Stimulated activated CD8-positive, alpha-beta memory T cell treated with anti-CD3 and anti-CD28 coated beads, Interleukin-4, amount 100 ng/mL, for 1 hour (primary cell): ENCODE measurements at places on chromosomes 3 and 15.

DNA sequence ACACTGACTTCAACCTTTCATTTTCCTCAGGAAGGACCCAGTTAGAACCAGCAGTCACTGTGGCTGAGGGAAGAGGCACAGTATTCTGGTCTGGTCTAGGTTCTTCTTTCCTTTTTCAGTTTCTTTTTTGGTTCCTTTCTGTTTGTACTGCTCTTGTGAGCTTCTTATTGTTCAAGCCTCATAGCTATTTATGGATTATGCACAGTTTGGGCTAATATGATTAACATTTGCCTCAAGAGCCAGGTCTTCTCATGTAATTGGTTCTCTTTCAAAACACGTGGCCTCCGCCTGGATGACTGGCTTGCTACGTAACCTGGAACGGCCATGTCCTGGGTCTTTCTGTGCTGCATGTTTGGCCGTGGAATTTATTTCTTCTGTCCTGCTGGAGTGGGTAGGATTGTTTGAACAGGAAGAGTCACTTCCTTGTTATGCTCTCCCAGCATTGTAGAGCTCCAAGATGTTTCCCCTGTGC is 43.3 kb downstream of the RBMS3 start:
- no peak for DNase-seq

DNA sequence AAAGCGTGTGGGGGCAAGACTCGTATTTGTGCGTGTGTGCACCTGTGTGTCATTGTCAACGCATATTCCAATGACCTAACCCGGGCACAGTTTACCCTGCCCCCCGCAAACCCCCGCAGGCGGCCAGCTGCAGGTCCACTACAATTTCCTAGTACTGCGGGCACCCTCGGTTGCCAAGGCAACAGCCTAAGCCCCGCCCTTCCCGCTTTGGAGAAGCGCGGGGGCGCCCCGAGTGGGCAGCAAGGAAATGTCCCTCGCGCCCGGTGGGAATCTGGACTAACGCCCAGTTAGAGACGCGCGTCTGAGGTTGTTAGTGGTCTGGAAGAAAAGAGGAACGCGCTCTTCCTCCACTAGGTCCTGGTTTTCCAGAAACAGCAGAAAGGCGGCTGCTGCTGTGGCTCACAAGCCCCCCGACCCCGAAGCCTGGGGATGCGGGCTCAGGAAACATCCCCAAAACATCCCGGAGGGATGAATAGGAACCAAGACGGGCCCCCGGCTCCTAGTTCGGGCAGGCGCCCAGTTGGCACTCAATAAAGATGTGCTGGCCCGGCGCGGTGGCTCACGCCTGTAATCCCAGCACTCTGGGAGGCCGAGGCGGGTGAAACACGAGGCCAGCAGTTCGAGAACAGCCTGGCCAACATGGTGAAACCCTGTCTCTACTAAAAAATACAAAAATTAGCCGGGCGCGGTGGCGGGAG is 1.1 kb downstream of the ABHD14A start:
- DNase-seq = no peak

DNA sequence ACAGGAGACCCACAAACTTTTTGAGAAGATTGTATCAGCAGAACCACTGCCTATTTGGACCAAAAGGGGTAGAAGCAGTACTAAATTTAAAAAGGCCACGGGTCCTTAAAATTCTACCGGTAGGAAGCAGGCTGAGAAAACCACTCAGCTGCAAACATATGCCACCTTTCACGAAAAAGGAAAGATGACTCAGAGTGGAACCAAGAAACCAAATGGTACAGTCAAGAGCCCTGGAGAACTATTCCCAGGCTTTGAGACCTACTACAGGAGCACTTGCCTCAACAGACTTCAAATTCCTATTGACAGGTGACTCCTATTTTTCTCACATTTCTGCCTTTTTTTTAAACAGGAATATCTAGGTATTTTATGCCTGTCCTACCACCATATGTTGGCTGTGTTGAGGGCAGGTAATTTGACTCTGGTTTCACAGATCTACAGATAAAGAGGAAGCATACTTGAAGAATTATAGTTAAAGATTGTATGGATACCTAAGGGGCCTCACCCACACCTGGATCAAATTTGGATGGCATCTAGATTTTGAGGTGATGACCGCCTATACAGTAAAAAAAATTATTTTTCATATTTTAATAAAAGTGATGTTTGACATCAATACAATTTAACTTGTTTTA is 10.1 kb downstream of the GOLIM4 start:
- DNase-seq = no peak

DNA sequence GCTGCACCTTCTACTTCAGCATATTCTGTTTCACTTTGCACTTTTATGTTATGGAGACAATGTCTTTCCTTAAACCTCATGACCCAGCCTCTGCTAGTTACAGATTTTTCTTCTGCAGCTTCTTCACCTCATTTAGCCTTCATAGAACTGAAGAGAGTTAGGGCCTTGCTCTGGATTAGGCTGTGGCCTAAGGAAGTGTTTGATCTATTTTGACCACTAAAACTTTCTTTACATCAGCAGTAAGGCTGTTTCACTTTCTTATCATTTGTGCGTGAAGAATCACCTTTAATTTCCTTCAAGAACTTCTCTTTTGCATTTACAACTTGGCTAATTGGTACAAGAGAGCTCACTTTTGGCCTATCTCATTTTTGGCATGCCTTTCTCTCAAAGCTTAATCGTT is 40.9 kb downstream of the PHLDB2 start:
- DNase-seq = no peak

DNA sequence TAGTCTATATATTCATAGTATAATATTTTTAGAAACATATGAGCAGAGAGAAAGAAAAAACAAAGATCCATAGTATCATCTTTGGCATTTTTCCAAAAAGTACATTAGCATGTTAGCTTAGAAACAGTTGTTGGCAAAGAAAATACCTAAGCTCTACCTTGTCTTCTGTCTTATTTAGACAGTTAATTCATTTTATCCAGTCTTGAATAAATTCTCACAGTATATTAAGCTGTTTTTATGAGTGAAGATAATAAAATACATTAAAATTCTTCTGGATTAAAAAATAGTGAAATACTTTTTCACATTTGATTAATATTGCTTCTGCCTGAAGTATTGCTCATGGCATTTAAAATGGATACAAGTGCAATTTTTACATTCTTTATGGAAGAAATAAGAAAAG is 145.2 kb downstream of the ZIC1 start:
- DNase-seq = no peak

DNA sequence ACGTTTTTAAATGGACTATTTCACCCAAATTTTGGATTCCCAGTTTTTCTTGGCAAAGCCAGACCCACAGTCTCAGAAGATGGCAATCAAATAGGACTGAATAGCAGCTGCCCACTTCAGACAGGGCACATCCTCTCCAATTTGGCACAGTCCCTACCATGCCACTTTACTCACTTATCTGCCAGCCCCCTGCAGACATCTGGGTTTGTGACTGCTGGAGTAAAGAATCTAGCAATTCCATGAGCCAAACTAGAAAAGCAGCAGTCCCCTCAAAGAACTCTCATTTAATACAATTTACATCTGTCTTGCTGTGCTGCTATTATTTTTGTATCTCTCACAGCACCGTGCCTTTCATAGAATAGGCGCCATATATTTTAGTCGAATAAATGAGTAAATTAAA is 16.0 kb upstream of the LRRN1 start:
- no peak for DNase-seq

- DNase-seq = no peak
Measured at GRCh38 chr15:98905963-98906711, 101.5 kb downstream of the PGPEP1L start.

DNA sequence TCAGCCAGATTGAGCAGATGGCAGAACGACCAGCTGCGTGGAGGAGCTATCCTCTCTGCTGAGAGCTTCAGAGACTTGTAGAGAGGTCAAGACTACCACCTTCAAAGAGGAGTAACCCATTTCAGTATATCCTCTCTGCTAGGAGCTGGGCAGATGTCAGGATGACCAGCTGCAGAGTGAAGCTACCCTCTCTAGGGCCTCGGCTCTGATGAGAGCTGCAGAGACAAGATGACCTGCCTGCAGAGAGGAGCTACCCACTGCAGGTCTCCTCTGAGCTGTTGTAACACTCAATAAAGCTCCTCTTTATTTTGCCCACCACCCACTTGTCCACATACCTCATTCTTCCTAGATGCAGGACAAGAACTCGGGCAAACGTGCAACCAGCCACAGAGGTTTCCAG is 1522.7 kb downstream of the OTOL1 start:
- DNase-seq = no peak

GRCh38 chr3:151035072-151035471 is 50.4 kb upstream of the MED12L start:
- DNase-seq = no peak

DNA sequence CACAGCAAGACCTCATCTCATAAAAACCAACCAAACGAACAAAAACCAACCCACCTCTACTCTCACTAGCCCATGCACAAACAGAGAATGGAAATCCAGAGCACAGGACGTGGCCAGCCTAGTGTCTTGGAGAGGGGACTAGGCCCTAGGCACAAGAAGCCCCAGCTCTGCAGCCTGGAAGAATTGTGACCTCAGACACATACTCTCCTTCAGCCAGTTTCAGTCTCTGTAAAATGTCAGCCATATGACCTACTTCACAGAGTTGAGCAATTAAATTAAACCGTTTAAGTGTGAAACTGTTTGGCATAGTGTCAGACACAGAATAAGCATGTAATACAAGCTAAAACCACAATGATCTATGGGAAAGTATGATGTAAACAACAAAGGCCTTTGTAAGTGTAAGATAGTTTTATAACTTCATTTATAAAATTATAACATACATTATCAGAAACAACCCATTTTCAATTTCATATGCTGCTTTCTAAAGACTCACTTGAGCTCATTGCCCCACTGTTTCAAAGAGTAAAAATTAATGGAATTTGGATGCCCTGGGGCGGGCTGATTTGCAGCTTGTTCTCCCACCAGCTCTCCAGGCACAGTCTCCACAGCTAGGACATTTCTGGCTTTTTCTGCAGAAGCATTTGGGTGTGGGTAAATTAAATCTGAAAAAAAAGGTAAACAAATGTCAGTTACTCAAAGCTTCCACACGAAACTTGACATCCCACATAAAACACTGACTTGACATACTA is 32.9 kb downstream of the TBC1D2B start:
- DNase-seq = no peak

- no peak for DNase-seq
Measured at GRCh38 chr3:58623961-58624360, 42.6 kb downstream of the FAM3D start.

GRCh38 chr3:5071061-5071460 is 51.0 kb upstream of the ARL8B start:
- no peak for DNase-seq

GRCh38 chr15:89814112-89814742 is 425 bp downstream of the ANPEP start:
- no peak for DNase-seq

DNA sequence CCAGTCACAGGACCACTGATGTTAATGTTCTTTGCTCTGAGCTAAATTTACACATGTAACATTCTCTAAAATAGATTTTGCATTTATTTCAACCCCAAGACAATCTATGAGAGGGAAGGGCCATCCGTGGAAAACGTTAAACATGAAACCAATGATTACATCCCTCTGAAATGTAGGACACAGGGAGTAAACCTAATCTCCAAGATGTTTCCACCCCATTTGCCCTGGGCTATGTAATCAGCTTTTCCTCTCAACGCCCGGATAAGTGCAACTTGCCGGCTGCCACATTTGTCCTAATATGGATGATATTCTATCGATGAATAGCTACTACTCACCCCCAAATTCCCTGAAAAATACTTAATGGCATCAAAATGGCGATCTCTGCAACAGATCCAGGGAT is 6.4 kb upstream of the FMN1 start:
- no peak for DNase-seq

GRCh38 chr15:85139391-85139790 is 157.7 kb downstream of the PDE8A start:
- no peak for DNase-seq

DNA sequence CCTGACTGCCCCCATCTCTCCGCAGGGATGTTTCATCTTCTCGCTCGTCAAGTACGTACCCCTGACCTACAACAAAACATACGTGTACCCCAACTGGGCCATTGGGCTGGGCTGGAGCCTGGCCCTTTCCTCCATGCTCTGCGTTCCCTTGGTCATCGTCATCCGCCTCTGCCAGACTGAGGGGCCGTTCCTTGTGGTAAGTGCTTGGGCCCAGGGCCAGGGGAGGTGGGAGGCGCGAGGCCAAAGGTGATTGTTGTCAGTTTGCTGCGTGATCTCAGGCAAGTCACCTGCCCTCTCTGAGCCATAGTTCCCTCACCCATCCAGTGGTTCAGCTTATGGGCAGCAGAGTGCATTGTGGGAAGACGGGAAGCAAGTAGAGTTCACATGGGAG is 58.5 kb downstream of the GRIP2 start:
- DNase-seq = no peak

- no peak for DNase-seq
Measured at GRCh38 chr3:113064183-113064582, 73.4 kb downstream of the GTPBP8 start.

GRCh38 chr15:97443101-97443500 is 517.4 kb upstream of the ARRDC4 start:
- DNase-seq = no peak

DNA sequence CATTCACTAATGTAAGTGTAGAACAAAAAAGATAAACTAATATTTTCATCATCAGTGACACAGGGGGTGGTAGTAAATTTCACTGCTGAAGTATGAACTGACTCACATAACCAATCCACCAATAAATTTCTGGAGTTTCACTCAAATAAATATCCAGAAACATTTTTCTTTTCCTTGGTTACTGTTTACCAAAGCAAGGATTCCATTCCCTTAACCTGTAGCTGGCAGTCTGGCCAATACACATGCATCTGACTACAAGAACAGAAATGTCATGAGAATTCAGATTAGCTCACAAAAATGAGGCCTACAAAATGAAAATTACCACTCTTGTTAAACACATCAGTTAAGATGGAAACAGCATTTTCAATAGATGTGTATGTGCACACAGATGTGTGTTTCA is 80.3 kb downstream of the STAG1 start:
- no peak for DNase-seq

DNA sequence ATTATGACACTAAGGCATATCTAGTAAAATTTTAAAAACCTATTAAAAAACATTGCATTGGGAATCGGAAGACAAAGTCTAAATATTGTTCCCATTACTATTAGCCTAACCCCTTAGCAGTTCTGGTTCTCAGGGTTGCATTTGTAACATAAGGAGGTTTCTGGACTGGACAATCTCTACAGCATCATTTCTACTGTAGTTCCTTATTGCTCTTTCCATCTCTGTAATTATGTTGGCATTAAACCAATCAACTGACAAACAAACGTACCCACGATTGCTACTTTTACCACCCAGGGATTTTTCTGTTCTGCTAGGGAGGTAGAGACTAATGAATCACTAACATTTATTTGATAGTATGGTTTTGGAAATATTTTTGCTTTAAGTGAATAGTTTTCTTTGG is 190.8 kb downstream of the CBLB start:
- no peak for DNase-seq
